ENCODE measurements at places on chromosomes 2 and 18.

DNA sequence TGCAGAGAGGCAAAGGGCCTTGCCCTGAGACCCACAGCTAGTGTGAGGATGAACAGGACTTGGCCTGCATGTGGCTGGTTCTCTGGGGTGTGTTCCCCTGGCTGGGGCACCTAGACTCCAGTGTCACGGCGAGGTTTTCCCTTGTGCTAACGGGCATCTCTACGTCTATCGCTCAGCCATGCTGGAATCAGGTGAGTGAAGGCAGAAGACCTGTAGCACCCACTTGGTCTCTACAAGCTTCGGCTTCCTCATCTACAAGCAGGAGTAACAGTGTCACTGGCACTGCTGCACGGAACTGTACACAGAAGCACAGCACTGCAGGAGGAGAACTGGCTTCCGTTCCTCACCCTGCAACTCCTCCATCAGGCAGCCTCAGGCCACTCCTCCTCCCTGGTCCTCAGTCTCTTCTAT is 30.6 kb downstream of the HS1BP3 start:
- DNase-seq: no peak

- DNase-seq: no peak
Measured at GRCh38 chr2:232363784-232364615, 14.6 kb upstream of the ALPP start.

DNA sequence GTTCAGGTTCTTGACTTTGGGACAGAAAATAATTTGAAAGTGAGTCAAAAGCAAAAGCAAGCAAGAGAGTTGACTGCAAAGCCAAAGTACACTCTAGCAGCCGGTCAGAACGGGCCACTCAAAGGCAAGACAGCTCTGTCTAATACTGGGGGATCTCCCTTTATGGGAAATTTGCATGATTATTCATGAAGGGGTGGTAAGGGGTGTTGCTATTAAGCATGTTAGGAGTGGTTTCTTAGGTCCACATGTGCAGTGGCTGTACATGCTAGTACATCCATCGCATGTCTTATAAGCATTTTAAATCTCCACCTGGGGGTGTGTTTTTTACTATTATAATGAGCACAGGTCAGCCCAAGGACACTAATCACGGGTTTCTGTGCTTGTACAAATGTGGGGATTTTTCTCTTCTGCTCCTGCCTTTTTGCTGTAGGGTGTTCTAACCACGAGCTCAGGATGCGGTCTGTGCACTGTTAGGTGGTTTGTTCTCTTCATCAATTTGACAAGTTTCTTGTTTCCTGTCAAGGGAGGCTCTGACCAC is 60.2 kb upstream of the SPP2 start:
- DNase-seq: no peak

GRCh38 chr2:176553685-176554100 is 284.5 kb downstream of the MTX2 start:
- peak; percentile 8 for DNase-seq

DNA sequence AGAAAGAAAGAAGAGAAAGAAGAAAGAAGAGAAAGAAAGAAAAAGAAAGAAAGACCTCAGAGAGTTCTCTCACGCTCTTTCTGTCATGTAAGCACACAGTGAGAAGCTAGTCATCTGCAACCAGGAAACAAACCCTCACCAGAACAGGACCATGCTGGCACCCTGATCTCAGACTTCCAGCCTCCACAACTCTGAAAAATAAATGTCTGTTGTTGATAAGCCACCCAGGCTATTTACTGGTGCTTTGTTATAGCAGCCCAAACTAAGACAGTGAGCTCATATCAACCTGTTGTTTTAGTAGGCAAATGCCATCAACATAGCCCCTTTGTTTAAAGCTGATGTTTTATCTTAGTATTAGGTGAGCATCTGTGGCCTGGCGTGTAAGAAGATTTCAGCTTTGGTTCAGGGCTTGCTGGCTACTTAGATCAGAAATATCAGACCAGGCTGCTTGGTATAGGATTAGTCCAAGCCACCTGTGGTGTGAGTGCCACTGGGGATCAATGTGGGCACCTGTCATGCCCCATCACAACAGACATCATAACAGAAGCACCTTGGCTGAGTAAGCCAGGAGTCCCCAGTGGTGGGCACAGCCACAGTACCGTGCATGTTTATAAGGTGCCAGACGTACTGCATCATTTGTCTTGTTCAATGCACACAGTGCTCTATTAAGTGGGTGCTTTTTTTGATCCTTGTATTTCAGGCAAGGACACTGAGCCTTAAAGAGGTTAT is 94.4 kb downstream of the LBH start:
- no peak for DNase-seq

Data from germinal center (tissue), 1 donor.